ENCODE measurements at places on chromosomes 5 and 9. TPM values are rescaled to one million over a fixed set of nuclear protein-coding genes. Genes with fewer than 3 reads are reported as not detected.

PCDHA3 gene
- total RNA-seq, result 0.34 TPM

SLC6A18 gene
- not detected for total RNA-seq

ECM2 gene
- total RNA-seq, result 59.5 TPM

TERT gene
- total RNA-seq, result not detected

TMEM171 gene
- not detected for total RNA-seq

SOHLH1 gene
- total RNA-seq, result not detected

RETREG1 gene
- total RNA-seq, result 131 TPM

SLF1 gene
- 5.9 TPM for total RNA-seq

GAS1 gene
- total RNA-seq, result 58.4 TPM

SLC6A19 gene
- total RNA-seq, result not detected

ADRB2 gene
- 49.4 TPM for total RNA-seq

PCDHGA7 gene
- total RNA-seq, result 4.2 TPM

CNTFR gene
- 130 TPM for total RNA-seq

IRGM gene
- total RNA-seq, result not detected

PCDH12 gene
- 2.4 TPM for total RNA-seq

CD274 gene
- 2.4 TPM for total RNA-seq
